Stimulated activated CD8-positive, alpha-beta memory T cell treated with anti-CD3 and anti-CD28 coated beads, Interleukin-2, amount 100 ng/mL, for 48 hours (primary cell): ENCODE measurements at places on chromosomes 2 and 18.

GRCh38 chr2:47724221-47724981 is 58.5 kb upstream of the MSH6 start:
- no peak for DNase-seq

- no peak for DNase-seq
Observed at GRCh38 chr2:7377916-7378569, 460.8 kb downstream of the RNF144A start.

DNA sequence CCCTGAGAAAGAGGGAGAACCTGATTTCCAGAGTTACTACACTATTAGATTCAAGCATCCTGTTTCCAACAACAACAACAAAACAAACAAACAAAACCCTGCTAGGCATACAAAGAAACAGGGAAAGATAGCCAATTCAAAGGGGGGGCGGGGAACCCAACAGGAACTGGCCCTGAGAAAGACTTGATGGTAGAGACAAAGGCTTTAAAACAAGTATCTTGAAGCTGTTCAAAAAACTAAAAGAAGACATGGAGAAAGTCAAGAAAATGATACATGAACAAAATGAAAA is 147.1 kb downstream of the THADA start:
- no peak for DNase-seq

DNA sequence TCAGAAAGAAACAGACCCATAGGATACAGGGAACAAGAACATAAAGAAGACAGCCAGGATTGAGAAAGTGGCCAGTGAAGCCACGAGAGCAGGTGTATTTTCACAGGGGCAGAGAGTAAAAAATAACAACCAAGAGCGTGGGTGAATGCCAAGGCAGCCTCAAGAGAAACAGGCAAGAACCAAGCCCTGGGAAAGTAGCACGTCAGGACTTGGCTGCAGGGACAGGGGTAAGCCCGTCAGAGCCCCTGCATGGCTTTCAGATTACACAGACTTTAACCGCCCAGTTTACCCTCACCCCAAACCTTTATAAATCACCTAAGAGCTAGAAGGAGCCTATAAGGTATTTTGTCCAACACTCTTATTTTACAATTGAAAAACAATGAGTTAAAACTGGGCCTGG is 43.7 kb downstream of the ARL4C start:
- DNase-seq: no peak

DNA sequence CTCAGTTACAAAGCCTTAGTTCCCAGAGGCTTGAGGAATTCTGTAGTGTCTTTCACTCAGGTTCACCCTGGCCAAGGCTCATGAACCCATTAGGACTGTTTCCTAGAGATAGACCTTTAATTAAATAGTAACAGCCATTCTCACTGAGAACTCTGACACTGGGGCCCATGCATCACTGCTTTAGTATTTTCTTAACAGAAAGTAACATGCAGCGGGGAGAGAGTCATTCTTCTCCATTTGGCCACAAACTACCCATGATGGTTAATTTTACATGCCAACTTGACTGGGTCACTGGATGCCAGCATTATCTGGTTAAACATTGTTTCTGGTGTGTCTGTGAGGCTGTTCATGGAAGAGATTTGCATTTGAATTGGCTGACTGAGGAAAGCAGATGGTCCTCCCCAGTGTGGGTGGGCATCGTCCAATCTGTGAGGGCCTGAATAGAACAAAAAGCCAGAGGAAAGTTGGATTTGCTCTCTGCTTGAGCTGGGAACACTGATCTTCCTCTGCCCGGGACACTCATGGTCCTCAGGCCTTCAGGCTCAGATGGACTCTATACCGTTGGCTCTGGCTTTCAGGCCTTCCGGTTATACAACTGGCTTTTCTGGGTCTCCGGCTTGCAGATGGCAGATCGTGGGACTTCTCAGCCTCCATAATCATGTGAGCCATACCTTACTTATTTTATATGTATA is 5.6 kb upstream of the CPLX4 start:
- DNase-seq: no peak
